ENCODE measurements at places on chromosomes 6 and 20. TPM values are rescaled to one million over a fixed set of nuclear protein-coding genes. Genes with fewer than 3 reads are reported as not detected.
A peak's percentile ranks its signal among the peaks of the same experiment; 100 is the strongest.

DNA sequence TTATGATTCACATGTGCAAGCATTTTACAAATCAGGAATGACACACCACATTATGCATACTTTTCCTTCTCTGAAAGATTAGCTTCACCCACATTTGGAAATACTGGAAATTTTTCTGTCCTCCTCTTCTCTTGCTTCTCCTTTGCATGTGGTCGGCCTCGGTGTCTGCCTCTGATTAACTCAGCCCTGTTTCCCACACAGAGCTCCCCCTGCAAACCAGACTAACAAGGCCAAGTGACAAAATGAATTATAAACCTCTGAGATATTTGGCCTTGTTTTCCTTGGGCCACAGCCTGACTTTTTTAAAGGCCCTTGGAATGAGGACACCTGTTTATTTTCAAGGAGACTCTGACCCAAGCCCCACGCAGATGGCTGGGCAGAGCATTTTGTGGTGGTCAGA is 9.0 kb upstream of the CCN6 start:
- peak; percentile 82 for DNase-seq

DCBLD1 gene
- total RNA-seq = 39.0 TPM

ARMH2 gene
- not detected for total RNA-seq

ATP9A gene
- total RNA-seq = 9.3 TPM

HMGCLL1 gene
- total RNA-seq = 0.43 TPM

DNA sequence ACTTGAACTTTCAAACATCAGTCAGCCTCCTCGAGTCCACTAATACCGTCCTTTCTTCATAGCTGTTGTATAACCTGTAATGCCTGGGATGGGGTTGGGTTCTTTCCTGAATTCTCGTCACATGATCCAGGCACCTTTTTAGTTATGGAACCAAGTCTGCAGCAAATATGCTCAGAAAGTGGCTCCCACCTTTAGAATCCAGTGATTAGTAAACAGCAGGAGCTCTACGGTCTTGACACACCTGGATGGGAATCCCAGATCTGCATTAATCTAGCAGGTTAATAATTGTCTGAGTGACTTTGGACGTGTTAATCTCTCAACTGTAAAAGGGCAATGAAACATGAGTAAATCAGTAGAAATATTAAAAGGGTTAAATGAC is 729 bp upstream of the ZHX3 start:
- no peak for DNase-seq

DNA sequence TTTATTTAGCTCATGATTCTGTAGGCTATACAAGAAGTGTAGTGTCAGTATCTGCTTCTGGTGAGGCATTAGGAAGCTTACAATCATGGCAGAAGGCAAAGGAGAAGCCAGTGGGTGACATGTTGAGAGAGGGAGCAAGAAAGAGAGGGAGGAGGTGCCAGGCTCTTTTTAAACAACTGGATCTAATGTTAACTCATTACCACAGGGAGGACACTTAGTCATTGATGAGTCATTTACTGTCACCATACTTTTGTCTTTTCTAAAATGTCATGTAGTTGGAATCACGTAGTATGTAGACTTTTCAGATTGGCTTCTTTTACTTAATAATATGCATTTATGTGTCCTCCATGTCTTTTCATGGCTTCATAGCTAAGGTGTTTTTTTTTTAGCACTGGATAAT is 58.1 kb downstream of the NUS1 start:
- DNase-seq = no peak

PTPRT gene
- not detected for total RNA-seq

RUNX2 gene
- 9.7 TPM for total RNA-seq

DNA sequence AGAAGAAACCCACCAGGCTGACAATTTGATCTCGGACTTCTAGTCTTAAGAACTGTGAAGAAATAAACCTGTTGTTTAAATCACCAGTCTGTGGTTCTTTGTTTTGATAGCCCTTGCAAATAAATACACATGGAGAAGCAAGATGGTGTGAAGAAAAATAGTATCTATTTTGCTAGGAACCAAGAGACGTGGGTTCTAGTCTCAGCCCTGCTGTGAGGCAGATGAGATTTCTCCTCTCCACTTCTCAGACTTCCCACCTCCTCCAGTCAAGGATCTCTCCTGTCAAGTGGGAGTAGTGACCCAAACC is 294.9 kb upstream of the JARID2 start:
- DNase-seq = no peak

- peak; percentile 58 for DNase-seq
These were observed 86.0 kb downstream of the TIAM2 start for GRCh38 chr6:155080881-155081845.

GRCh38 chr6:43367245-43367984 is 2.0 kb downstream of the ZNF318 start:
- DNase-seq = no peak

DNA sequence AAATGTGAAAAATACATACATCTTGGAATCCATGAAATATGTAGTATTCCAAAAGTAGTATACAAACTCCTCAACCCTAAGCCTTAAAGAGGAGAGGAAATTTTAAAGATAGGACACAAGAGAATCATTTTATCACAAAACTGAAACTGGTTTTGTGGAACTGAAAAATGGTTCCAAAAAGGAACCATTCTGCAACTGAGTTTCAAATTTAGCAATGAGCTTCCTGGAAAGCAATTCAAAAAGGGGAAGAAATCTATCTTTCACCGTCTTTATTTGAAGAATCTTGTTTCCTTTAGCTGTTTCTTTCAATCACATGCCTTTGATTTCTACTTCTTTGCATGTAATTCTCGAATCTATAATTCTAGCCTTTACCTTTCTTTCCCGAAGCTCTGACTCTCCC is 32.2 kb upstream of the LAMP5 start:
- no peak for DNase-seq

- DNase-seq = no peak
These were observed 36.8 kb downstream of the GNAS start for GRCh38 chr20:58889334-58889760.

DNA sequence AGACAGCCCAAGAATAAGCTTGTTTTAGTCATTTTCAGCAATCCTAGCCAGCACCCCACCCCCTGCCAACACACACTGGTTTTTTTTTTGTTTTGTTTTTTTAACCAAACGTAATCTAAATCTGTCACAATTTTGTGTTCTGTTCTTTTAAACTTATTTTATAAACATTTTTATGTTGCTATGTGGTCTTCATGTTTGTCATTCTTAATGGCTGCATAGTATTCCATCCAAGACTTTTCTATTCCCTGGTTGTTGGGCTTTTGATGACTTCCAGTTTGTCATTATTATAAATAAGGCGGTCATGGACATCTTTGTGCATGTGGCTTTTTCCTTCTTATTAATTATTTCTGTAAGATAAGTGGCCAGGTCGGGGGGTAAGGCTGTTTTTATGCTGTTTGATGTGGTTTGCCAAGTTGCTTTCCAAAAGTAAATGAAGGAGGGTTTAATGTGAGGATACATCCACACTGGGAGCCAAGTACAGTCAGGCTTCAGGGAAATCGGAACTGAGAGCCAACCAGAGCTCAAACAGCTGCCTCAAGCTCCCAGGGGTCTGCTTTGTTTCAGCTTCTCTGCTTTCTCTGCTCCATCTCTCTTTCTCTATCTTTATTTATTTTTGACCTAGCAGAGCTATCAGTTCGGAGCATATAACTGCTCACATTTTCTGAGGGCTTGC is 125.8 kb downstream of the VEGFA start:
- DNase-seq = no peak

- no peak for DNase-seq
These were observed 16.5 kb upstream of the NXT1 start for GRCh38 chr20:23334111-23334510.

DNA sequence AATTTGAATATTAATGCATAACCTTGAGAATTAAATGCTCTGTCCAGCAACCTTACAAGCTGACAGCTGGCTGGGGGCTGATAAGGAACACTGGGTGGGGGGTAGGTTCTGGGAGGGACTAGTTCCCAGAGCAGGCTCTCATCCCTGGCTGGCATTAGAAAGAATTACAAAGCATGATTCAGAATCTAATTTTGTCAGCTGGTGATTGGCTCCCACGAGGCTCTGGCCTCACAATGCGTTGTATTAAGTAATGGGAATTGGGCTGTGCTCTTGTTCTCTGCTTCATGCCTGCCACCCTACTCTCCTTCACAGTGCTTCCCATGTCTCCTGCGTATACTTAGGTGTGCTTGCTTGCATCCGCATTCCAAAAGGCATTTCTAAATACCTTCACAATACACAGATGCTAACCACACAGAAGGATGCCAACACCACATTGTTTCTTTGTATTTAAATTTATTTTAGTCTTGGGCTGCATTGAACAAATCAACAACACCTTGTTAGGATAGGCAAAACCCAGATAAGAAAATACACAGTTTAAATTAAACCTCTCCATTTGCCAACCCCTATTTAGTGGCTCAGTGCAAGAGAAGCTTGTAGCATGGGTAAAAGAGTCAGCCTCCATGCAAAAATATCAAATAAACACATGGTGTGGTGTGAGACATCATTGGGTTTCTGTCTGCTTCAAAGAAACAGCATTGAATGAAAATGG is 434.5 kb upstream of the JAG1 start:
- DNase-seq = no peak

TUBE1 gene
- total RNA-seq = 38.7 TPM

- no peak for DNase-seq
These were observed 55.4 kb downstream of the PREX1 start for GRCh38 chr20:48772183-48772976.

KHDC1L gene
- total RNA-seq = 0.43 TPM

- DNase-seq = no peak
These were observed 173.1 kb upstream of the SSTR4 start for GRCh38 chr20:22861990-22862389.

- DNase-seq = peak; percentile 68
These were observed 14.9 kb downstream of the NT5E start for GRCh38 chr6:85464722-85465150.

GRCh38 chr6:111874025-111874415 is 768 bp upstream of the FYN start:
- peak; percentile 6 for DNase-seq

DNA sequence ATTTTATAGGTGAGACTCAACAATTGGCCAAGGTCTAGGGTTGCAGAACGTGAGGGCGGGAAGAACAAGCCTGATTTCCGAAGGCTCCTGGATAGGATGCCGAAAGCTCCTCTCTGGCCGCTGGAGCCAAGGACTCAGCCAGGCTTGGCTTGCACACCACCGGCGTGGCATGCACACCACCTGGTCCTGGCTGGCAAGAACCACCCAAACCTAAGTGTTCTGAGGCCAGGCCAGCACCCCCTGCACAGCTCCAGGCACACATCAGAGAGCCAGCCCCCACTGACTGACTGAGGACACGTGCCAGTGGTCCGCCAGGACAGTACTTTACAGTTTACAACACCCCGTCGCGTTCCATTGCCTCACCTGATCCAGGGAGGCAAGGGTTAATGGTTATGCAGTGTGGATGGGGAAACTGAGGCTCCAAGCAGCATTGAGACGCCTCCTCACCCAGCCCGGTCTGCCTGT is 414 bp downstream of the TGM2 start:
- DNase-seq = no peak
